ENCODE measurements at places on chromosomes 16 and 17. TPM values are rescaled to one million over a fixed set of nuclear protein-coding genes. Genes with fewer than 3 reads are reported as not detected.

FKBP10 gene
- total RNA-seq: 83.2 TPM

KRT32 gene
- total RNA-seq: not detected

KRT15 gene
- total RNA-seq: 18.9 TPM

C17orf107 gene
- total RNA-seq: 0.93 TPM

KRT10 gene
- total RNA-seq: 23.3 TPM

SPATA22 gene
- total RNA-seq: not detected

RGS11 gene
- 1.1 TPM for total RNA-seq

NDEL1 gene
- total RNA-seq: 40.2 TPM

CACNA1G gene
- not detected for total RNA-seq

TELO2 gene
- 23.8 TPM for total RNA-seq

TSNAXIP1 gene
- total RNA-seq: 0.20 TPM

P2RX5 gene
- 6.0 TPM for total RNA-seq

TEX14 gene
- 0.27 TPM for total RNA-seq

SOX8 gene
- 0.10 TPM for total RNA-seq

ZFP90 gene
- 24.9 TPM for total RNA-seq

CSH1 gene
- total RNA-seq: not detected

DECR2 gene
- total RNA-seq: 27.5 TPM

KRTAP9-1 gene
- total RNA-seq: not detected

CFAP119 gene
- total RNA-seq: 1.3 TPM

EIF1 gene
- total RNA-seq: 83.4 TPM

TRPV3 gene
- total RNA-seq: not detected

MAF gene
- 3.6 TPM for total RNA-seq

PIRT gene
- total RNA-seq: not detected

KRT28 gene
- not detected for total RNA-seq

KRTAP4-5 gene
- total RNA-seq: not detected

STX1B gene
- 0.93 TPM for total RNA-seq

KRTAP4-3 gene
- total RNA-seq: not detected

TLE7 gene
- total RNA-seq: not detected

NLRC3 gene
- 1.6 TPM for total RNA-seq

CEP295NL gene
- total RNA-seq: 0.20 TPM

C1QL1 gene
- total RNA-seq: 0.93 TPM

CDH11 gene
- total RNA-seq: 12.1 TPM

FADS6 gene
- total RNA-seq: not detected

OTOP2 gene
- not detected for total RNA-seq

PPM1E gene
- total RNA-seq: not detected

KRT31 gene
- not detected for total RNA-seq
